ENCODE measurements at places on chromosomes 5 and 9.

DNA sequence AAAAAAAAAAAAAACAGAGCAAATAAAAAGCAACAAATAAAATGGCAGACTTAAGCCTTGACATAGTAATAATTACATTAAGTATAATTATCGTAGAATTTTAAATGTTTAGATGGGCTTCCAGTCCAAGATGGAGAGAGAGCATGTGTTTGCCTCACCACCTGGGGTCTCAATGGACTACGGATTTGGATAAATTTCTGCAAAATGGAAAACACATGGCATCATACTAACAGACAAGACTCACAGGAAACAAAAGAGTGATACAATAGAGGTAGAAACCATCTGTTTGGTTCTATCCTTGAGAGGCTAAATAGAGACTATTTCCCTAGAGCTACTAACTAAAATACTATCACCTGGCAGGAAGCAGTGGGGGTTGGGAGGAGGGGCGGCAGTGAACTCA, 144.3 kb downstream of the MUSK start:
- no peak for DNase-seq

DNA sequence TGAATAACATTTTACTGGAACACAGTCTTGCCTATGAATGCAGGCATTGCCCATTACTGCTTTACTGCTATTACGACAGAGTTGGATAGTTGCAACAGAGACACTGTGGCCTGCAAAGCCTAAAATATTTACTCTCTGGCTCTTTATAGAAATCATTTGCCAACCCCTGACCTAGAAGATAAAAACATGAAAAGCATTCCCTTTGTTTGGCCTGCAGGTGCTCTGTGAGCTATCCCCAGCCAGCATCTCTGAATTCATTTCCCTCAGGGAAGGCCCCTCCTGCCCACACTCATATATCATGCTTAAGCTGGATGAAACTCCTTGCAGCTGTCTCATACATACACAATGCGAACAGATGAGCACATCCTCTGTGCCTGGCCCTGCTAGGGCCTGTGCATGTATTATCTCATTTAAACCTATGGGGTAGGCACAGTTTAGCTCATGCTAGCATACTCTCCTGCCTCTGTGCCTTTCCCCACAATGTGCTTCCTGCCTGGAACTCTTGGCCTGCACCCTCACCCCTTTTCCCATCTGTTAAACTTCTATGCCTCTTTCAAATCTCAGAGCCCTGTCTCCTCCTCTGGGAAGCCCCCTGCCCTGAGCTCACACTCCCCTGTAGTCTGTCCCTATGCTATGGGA, 193.1 kb downstream of the PAX5 start:
- no peak for DNase-seq

- DNase-seq: no peak
Observed at GRCh38 chr9:17775656-17776055, 196.8 kb downstream of the SH3GL2 start.

- DNase-seq: no peak
Observed at GRCh38 chr5:71832812-71833715, 114.0 kb downstream of the CARTPT start.

DNA sequence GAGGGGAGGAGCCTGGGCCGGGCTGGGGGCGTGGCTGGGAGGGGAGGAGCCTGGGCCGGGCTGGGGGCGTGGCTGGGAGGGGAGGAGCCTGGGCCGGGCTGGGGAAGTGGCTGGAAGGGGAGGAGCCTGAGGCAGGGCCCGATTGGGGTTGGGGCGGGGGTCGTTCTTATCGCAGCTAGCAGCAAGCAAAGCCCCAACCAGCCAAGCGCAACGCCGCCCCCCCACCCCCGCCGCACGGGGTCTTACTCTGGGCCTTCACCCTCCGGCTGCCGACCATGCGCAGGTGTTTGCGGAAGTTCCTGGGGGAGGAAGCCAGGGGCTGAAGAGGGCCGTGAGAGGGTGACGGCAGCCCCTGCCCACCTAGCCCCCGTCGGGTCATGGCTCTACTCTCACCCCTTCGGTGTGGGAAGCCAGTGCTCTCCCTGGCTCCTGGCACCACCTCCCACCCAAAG, 5.0 kb downstream of the NSMF start:
- DNase-seq: no peak

GRCh38 chr5:124544366-124545055, 201.9 kb downstream of the ZNF608 start:
- DNase-seq: no peak

GRCh38 chr5:1394881-1395860, 50.1 kb downstream of the SLC6A3 start:
- DNase-seq: no peak

DNA sequence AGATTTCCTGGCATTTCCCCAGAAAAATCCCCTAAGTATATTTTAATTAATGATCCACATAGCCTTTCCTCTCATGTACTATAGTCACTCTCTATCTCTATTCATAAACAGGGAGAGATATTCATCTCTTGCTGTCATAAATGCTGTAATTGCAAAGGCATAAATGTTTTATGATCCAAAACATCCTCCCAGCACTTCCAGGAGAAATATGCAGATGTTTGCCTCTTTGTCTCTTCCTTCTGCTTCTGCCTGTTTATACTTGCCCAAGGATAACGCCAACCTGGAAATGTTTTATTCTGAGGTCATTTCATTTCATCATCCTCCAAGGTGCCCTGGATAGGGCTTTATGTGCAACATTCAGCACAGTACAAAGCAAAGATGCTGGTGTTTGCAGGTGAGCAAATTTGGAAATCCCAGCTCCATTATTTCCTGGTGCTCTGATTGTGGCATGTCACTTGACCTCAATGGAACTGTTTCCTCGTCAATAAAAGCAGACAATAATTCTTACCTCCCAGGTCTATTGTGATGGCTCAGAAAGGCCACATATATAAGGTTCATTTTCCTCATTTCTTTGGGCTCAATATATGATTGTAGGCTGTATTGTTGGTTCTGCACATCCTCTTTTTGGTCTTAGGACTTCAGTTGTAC, 6.9 kb downstream of the TNFSF15 start:
- no peak for DNase-seq

DNA sequence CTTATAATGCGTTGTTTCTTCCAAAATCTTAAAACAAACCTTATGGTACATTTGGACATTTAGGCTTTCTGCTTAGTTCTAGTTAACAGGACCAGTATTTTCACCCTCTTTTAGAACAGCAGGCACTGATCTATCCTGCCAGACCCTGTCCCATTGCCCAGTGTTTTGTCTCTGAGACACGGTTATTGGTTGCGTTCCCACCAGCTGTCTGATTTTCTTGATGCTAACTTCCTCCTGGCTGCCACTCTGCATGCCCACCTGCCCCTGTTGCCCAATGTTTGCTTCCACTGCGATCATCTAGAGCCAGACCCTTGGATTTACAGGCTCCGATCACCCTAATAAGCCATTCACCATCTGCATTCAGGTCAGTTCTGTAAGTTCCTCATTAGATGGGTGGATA, 506.0 kb upstream of the CDH6 start:
- no peak for DNase-seq

DNA sequence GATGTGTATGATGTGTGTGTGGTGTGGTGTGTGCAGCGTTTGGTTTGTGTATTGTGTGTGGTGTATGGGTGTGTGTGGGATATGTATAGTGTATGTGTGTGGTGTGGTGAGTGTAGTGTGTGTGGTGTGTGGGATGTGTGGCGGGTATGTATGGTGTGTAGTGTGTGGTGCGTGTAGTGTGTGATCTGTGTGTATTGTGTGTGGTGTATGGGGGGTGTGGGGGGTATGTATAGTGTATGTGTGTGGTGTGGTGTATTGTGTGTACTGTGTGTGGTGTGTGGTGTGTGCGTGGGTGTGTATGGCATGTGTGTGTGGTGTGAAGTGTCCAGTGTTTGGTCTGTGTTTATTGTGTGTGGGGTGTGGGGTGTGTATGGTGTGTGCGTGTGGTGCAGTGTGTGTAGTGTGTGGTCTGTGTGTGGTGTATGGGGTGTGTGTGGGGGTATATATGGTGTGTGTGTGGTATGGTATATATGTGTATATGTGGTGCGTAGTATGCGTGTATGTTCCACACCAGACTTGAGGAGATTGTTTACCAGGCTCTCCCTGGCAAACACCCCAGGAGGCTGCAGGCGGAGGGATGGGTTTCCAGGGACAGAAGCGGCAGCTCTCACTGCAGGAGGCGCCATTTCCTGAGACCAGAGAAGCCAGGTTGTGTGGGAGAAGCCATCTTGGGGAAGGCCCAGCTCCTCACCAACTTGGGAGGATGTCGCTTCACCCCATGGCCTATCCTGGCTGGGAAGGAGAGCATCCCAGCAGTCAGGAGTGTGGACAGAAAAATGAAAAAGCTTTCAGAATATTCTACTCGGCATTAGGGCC, 138.1 kb downstream of the NXNL2 start:
- DNase-seq: no peak

Data from glomerular endothelial cell (primary cell).